Liver (tissue), 10 donors: ENCODE measurements at places on chromosomes 3 and 15.

GRCh38 chr15:59764775-59765174, 75.7 kb upstream of the BNIP2 start:
- H3K4me1 ChIP-seq = no peaks in the 10 kb centered on the region
- no peaks in the 10 kb centered on the region for H3K27me3 ChIP-seq
- no peak for DNase-seq
- no peak overlapping the region for H3K4me3 ChIP-seq
- H3K36me3 ChIP-seq = no peaks in the 10 kb centered on the region

DNA sequence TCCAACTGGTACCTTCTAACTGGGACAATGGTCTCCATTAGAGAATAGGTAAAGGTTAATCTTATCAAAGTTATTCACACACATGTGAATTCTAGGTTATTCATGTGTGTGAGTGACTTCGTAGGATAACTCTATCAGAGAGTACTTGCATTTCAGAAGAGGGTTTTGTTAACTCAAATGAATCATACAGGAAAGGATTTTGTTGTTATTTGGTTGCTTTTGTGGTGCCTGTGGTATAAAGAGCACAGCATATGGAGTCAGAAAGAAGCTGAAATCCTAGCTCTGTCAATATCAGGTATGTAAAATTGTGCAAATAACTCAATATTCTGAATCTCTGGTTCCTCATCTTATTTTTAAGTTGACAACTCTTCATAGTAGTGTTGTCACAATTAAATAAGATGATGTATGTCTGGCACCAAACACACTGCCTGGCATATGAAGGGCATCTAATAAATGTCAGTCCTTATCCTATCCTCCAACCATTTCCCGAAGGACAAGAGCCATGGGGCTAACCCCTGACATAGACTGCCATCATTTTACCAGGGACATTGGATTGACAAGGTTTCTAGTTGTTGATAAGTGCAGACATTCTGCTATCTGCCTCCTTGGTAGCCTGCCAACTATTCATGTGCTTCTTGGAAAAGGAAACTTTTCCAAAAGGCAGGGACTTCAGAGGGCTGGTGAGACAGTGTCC, 48.7 kb upstream of the CMSS1 start:
- H3K27me3 ChIP-seq = no peaks in the 10 kb centered on the region
- H3K4me1 ChIP-seq = no peaks in the 10 kb centered on the region
- H3K27ac ChIP-seq = no peak overlapping the region
- H3K4me3 ChIP-seq = no peak overlapping the region
- no peaks in the 10 kb centered on the region for H3K36me3 ChIP-seq

DNA sequence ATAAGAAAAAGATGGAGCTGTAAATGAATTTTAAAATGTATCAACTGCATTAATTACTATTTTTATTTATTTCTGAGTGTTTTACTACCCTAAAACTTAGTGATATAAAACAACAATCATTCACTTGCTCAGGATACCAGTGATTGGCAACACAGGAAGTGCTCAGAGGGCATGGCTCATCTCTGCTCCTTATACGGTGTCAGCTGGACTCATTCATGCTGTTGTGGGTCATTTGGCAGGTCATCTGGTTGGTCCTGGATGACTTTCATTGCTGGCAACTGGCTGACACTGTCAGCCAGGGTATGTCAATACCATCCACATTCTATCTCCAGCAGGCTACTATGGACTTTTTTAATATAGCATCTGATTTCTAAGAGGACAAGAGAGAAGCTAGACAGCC, 689.6 kb upstream of the NECTIN3 start:
- no peak overlapping the region for H3K27ac ChIP-seq
- H3K4me3 ChIP-seq = no peak overlapping the region
- peaks cover 9% of the 10 kb centered on the region for H3K4me1 ChIP-seq
- no peak for DNase-seq
- no peaks in the 10 kb centered on the region for H3K36me3 ChIP-seq

- no peak for DNase-seq
- H3K27me3 ChIP-seq = no peaks in the 10 kb centered on the region
- H3K4me3 ChIP-seq = no peak overlapping the region
Observed at GRCh38 chr3:194053136-194053535, 82.8 kb upstream of the HES1 start.

DNA sequence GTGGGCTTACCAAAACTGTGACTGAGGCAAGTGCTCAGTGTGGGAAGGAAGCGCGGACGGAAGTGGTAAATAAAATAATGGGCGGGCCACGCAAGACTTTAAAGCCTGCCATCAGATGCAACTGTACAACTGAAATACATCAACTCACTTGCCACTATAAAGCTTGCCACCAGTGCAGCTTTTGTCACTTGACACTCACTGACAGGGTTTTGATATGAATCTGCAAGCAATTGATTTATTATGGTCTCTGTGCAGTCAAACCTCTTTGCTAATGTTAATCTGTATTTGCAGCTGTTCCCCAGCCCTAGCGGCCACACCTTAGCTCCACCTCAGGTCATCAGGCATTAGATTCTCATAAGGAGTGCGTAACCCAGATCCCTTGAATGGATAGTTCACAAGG, 2.3 kb upstream of the GFM1 start:
- no peak overlapping the region for H3K4me3 ChIP-seq
- no peak for DNase-seq
- no peak overlapping the region for H3K27ac ChIP-seq
- no peaks in the 10 kb centered on the region for H3K36me3 ChIP-seq
- H3K4me1 ChIP-seq = peaks cover 13% of the 10 kb centered on the region

- H3K4me3 ChIP-seq = no peak overlapping the region
- no peaks in the 10 kb centered on the region for H3K36me3 ChIP-seq
- H3K4me1 ChIP-seq = peaks cover 5% of the 10 kb centered on the region
- DNase-seq = no peak
- no peak overlapping the region for H3K27ac ChIP-seq
Observed at GRCh38 chr3:111785034-111785433, 74.0 kb upstream of the PHLDB2 start.

GRCh38 chr15:41115652-41116115, 396 bp downstream of the INO80 start:
- peaks cover 3% of the 10 kb centered on the region for H3K36me3 ChIP-seq
- peak overlapping the region; percentile 54 for H3K4me3 ChIP-seq
- no peak for DNase-seq
- H3K27me3 ChIP-seq = no peaks in the 10 kb centered on the region
- H3K27ac ChIP-seq = peak overlapping the region; percentile 100

DNA sequence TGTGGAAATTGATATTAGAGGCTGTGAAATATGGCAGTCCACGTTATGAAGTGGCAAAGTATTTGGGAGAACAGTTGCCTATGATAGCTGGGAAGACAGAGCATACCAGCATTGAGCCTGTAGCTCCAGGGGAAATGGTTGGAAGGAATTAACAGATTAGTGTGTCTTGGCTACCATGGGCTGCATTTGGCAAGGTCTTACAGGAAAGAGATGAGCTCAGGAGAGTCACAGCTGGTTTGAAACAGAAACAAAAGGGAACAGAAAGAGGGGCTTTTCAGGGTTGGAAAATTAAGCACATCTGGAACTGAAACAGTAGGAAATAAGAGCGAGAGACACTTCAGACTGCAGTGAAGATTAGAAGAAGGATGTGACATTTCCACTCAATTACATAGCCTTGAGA, 141.7 kb downstream of the FBLN2 start:
- H3K36me3 ChIP-seq = no peaks in the 10 kb centered on the region
- H3K27ac ChIP-seq = no peak overlapping the region
- no peak for DNase-seq
- H3K4me1 ChIP-seq = no peaks in the 10 kb centered on the region

DNA sequence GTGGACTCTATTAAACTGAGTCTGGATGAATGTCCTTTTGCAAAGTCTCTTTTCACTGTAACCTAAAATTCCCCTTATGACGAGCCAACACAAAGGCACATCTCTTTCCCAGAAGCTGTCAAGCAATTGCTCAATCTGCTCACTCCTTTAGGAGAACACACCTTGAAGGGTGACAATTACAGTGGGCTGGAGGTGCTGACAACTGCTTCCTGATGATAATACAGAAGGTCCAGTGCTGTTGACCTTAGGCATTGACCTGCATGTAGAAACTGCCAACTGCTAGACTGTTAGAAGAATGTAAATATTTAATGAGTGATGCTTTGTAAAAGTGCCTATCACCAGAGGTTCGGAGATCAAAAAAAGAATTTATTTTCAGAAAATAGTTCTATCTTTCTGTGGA, 757.7 kb downstream of the GRM7 start:
- DNase-seq = no peak
- no peaks in the 10 kb centered on the region for H3K36me3 ChIP-seq
- no peaks in the 10 kb centered on the region for H3K27me3 ChIP-seq
- H3K27ac ChIP-seq = no peak overlapping the region

GRCh38 chr3:30469133-30469532, 137.3 kb upstream of the TGFBR2 start:
- DNase-seq = no peak
- no peak overlapping the region for H3K27ac ChIP-seq
- H3K4me1 ChIP-seq = no peaks in the 10 kb centered on the region

GRCh38 chr3:41525303-41526064, 326.2 kb downstream of the CTNNB1 start:
- H3K4me3 ChIP-seq = no peak overlapping the region
- no peaks in the 10 kb centered on the region for H3K27me3 ChIP-seq
- no peaks in the 10 kb centered on the region for H3K4me1 ChIP-seq
- no peak overlapping the region for H3K27ac ChIP-seq
- no peaks in the 10 kb centered on the region for H3K36me3 ChIP-seq

DNA sequence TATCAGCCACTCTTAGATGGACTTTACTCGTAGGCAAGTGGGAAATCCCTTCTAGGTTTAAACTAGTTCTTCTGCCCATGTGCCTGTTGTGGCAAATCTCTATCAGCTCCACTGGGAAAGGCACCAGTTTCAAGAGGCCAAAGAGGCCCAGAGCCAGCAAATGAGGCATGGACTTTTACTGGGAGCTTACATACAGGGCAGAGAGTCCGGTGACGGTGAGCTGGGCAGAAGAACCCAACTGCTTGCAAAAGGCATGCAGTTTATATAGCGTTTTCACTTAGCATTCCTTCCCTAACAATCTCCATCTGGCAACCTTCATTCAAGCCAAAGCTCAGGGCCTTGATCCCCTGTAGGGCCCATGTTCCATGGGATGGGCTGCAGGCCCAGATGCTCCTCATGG, 93.0 kb upstream of the C3orf80 start:
- no peak for DNase-seq
- H3K4me1 ChIP-seq = no peaks in the 10 kb centered on the region
- no peak overlapping the region for H3K27ac ChIP-seq
- H3K36me3 ChIP-seq = no peaks in the 10 kb centered on the region
- no peaks in the 10 kb centered on the region for H3K27me3 ChIP-seq

GRCh38 chr15:66897416-66897815, 168.0 kb upstream of the SMAD3 start:
- no peaks in the 10 kb centered on the region for H3K36me3 ChIP-seq
- no peak overlapping the region for H3K4me3 ChIP-seq
- no peak for DNase-seq
- no peak overlapping the region for H3K27ac ChIP-seq
- H3K27me3 ChIP-seq = no peaks in the 10 kb centered on the region

DNA sequence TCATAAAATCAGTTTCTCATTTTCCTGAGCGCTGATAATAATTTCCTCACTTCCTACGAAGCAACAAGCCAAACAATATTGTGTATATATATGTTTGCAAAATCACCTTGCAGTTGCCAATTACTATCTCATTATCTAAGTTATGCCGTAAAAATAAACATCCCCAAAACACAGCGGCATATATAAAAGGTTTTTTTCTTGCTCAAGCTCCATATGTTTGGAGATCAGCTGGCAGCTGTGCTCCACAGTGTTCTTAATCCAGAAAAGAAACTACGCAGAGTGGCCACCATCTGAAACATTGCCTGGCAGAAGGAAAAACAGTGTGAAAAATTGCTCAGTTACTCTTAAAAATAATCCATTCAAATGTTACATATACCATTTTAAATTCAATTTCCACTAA, 951.4 kb downstream of the PLOD2 start:
- H3K4me3 ChIP-seq = no peak overlapping the region
- DNase-seq = no peak
- H3K27ac ChIP-seq = no peak overlapping the region
- no peaks in the 10 kb centered on the region for H3K36me3 ChIP-seq
- no peaks in the 10 kb centered on the region for H3K27me3 ChIP-seq

DNA sequence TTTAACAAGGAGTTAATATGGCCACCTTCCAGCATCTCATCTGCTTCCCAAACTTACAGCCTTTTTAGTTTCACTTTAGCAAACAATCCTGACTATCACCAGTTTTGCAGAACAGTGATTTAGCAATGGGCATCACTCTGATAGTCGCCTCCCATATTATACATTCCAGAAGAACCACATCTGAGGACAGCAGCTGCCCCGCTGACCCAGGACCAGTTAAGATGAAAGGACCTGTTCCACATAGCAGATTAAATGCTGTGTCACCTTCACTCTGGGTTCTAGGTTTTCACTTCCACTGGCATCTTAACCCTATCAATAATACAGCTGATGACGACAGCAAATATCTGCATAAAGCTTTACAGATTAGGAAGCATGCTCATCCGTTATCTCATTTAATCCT, 99.8 kb downstream of the TRIM69 start:
- H3K4me1 ChIP-seq = peaks cover 7% of the 10 kb centered on the region
- H3K4me3 ChIP-seq = no peak overlapping the region
- H3K27me3 ChIP-seq = no peaks in the 10 kb centered on the region
- no peak for DNase-seq

- H3K27ac ChIP-seq = no peak overlapping the region
- H3K36me3 ChIP-seq = no peaks in the 10 kb centered on the region
Observed at GRCh38 chr3:28476194-28476593, 127.6 kb upstream of the AZI2 start.

DNA sequence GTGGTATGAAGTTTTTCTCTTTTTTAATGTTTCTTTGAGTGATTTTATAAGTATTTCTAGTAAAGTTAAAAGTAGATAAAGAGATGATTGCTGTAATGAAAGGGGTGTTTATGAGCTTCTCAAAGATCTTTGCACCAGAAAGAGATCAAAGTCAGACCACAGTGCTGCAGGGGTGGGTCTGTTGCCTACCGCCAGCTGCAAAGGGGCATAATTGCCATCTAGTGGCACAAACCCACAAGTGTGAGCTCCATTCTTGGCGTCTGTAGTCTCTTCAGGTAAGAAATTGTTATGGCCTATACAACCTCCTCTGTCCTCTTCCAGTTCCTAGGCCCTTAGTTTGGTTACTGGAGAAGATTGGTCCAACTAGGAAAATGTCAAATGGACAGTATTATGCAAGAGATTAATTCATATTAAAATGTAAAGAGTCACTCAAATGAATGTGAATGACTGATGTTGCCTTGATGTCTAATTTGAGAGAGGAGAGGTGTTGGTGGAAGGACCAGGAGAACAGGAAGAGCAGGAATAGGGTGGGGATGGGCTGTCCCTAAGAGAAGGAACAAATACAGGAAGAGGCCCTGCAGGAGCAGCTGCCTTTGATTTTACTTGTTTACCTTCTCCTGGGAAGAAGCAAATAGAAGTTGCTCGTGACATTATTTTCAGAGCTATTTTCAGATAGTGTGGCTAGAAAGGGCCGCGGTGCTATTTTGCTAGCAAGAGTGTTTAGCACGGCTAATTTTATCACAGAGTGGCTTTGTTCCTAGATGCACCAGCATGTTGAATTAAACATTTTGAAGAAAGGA, 53.0 kb upstream of the GSK3B start:
- no peaks in the 10 kb centered on the region for H3K36me3 ChIP-seq
- DNase-seq = no peak

- H3K4me3 ChIP-seq = no peak overlapping the region
- H3K27ac ChIP-seq = no peak overlapping the region
- H3K4me1 ChIP-seq = no peaks in the 10 kb centered on the region
- no peaks in the 10 kb centered on the region for H3K36me3 ChIP-seq
- no peak for DNase-seq
Observed at GRCh38 chr3:144085964-144086363, 114.3 kb downstream of the DIPK2A start.

GRCh38 chr3:39128951-39129350, 21.5 kb downstream of the TTC21A start:
- H3K27me3 ChIP-seq = no peaks in the 10 kb centered on the region
- DNase-seq = no peak
- H3K4me1 ChIP-seq = no peaks in the 10 kb centered on the region
- no peaks in the 10 kb centered on the region for H3K36me3 ChIP-seq
